ENCODE measurements at places on chromosomes 3 and 15.
A peak's percentile ranks its signal among the peaks of the same experiment; 100 is the strongest.

DNA sequence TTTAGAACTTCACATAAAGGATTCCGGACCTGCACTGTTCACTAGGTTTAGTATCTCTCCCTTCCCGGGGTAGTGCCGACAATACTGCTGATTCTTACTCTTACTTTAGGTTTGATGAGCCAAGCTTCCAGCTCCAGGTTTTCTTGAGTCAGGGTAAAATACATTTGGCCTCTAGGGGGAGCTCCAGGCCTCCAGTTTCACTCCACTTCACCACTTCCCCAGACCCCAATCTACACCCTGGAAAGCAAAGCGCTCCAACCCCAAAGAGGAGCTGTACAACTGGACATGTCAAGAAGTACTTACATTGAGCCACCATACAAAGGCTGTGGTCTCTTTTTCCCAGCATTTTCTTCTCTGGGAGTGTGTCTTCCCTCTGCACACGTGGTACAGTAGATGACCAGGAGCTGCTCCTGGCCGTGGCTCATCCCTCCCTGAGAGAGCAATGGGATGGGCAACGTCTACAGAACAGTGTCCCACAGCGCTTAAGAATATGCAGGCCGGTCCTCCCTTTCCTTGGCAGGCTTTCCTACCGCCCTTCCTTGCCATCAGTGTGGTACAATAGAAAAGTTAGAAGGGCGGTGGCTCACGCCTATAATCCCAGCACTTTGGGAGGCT is 93.9 kb upstream of the CCDC80 start:
- H3K4me1 ChIP-seq: peaks cover 42% of the 10 kb centered on the region
- no peaks in the 10 kb centered on the region for H3K36me3 ChIP-seq
- H3K27ac ChIP-seq: no peak overlapping the region
- H3K27me3 ChIP-seq: peaks cover 2% of the 10 kb centered on the region
- H3K4me3 ChIP-seq: no peak overlapping the region

DNA sequence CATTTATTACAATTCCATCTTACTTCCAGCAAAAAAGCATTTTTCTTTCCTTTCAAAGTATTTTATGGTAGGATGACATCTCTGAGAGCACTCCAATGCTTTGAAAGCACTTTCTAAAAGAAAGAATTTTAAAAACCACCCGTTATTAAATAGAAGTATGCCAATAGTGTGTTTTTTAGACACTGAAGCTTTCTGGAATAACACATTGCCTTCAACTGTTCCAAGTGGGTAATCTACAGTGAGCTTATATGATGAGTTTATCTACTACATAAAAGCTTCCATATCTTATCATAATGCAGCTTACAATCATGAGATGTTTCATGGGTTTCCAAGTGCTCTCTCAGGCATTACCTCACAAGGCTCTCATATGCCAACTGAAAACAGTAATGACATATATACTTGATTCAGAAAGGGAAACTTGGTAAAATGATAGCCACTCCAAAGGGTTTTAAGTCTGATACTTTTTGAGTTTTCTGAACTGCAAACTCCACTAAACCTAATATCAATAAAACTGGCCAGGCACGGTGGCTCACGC is 14.1 kb downstream of the CMTM6 start:
- H3K36me3 ChIP-seq: peaks cover 20% of the 10 kb centered on the region
- H3K27me3 ChIP-seq: no peaks in the 10 kb centered on the region
- H3K4me3 ChIP-seq: no peak overlapping the region
- DNase-seq: no peak

DNA sequence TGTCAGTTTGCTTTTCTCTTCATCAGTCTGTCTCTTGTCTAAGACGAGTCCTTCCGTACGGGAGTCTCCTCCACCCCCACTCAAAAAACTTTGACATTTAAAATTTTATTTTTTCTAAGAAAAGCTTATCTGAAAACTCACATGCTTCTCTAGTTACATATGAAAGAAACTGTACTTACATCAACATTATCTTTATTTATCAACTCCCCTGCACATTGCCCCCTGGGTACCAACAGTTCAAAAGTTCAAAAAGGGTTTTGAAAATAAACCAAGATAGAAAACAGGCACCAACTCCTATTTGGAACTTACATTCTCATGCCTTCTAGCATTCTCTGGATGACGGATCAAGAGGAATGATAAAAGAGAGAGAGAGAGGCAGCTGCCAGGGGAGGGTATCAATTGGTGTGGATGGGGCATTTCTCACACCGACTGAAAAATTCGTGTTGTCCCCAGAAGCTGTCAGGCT is 182.5 kb downstream of the FOXP1 start:
- no peak for DNase-seq
- peaks cover 29% of the 10 kb centered on the region for H3K4me1 ChIP-seq
- no peak overlapping the region for H3K27ac ChIP-seq
- H3K4me3 ChIP-seq: no peak overlapping the region

DNA sequence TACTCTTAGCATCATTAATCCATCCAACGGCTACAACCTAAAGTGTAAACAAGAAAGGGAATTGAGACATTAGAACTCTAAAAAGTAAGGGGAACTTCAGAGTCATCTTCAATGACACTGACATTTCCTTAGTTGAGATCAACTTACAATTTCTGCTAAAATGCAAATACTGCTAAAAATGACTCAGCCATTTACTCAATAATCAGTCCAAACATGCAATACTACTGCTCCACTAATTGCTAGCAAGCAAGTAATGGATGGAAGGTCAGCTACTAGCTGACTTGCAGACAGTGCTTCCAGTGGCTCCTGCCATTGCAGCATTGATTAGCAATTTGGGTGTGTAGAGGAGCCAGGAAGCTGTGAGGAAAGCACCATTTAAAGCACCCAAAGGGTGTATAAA is 28.4 kb downstream of the CD200R1L start:
- no peaks in the 10 kb centered on the region for H3K27me3 ChIP-seq
- peaks cover 55% of the 10 kb centered on the region for H3K4me1 ChIP-seq
- H3K4me3 ChIP-seq: no peak overlapping the region
- no peak overlapping the region for H3K27ac ChIP-seq

GRCh38 chr3:136792556-136793330 is 26.2 kb upstream of the SLC35G2 start:
- H3K27me3 ChIP-seq: peaks cover 10% of the 10 kb centered on the region
- no peaks in the 10 kb centered on the region for H3K36me3 ChIP-seq
- H3K27ac ChIP-seq: no peak overlapping the region
- peaks cover 7% of the 10 kb centered on the region for H3K4me1 ChIP-seq

DNA sequence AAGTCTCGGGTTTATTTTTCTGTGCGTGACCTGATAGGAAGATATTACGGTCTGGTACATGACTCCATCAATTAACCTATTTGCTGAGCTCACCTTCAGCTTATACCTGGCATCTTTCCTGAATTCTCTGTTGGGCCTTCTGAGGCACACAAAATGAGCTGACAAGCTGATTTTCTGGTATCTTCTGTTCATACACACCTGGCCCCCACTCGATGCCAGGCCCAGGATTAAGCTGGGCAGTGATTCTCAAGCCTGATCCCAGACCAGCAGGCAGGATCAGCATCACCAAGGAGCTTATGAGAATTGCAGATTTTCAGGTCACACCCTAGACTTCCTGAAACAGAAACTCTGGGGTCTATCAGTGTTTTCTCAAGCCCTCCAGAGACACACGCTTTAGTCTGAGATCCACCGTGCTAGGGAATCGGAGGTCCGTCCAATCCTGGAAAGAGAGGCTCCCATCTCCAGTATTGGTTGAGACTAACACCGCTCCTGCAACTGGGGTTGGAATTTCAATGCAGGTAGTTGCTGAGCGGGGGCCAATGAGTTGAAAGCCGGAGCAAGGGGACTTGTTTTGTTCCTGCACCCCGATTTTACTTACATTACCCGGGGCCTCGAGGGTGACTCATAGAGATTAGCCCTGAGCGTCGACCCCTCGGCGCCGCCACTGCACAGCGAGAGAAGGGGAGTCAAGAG is 636 bp upstream of the EIF1B start:
- H3K27me3 ChIP-seq: peaks cover 5% of the 10 kb centered on the region
- H3K4me3 ChIP-seq: peak overlapping the region; percentile 99
- H3K4me1 ChIP-seq: peaks cover 53% of the 10 kb centered on the region
- H3K27ac ChIP-seq: peak overlapping the region; percentile 99
- H3K36me3 ChIP-seq: peaks cover 24% of the 10 kb centered on the region
- no peak for DNase-seq

DNA sequence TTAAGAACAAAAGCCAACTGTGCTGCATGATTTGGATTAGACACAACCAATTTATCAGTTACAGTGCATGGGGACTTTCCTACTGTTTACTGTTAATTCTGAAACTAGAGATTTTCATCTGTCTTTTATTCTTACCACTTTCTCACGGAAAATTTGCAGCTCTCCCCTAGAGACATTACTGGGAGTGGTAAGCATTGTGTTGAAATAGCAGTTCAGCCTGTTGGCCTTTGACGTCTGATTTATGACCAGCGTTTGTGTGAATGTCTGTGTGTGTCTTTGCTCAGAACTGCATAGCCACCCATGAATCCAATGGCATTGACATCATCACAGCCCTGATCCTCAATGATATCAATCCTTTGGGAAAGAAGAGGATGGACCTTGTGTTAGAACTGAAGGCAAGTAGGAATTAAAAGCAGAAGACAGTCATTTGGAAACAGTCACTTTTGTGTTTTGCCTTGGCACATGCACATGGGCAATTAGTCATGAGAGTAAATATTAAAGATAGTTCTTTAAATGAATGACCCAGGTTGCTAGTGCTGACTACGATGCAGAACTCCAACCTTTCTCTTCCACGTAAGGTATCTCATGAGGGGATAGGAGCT is 202.2 kb upstream of the BHLHE40 start:
- H3K4me3 ChIP-seq: no peak overlapping the region
- H3K36me3 ChIP-seq: no peaks in the 10 kb centered on the region
- H3K4me1 ChIP-seq: peaks cover 7% of the 10 kb centered on the region

- H3K4me3 ChIP-seq: no peak overlapping the region
- H3K27ac ChIP-seq: no peak overlapping the region
Measured at GRCh38 chr3:161413127-161413854, 42.0 kb upstream of the SPTSSB start.

GRCh38 chr3:69182588-69183316 is 60.4 kb upstream of the LMOD3 start:
- H3K27me3 ChIP-seq: no peaks in the 10 kb centered on the region
- H3K4me1 ChIP-seq: peaks cover 35% of the 10 kb centered on the region
- H3K4me3 ChIP-seq: peak overlapping the region; percentile 72
- H3K36me3 ChIP-seq: peaks cover 3% of the 10 kb centered on the region
- peak; percentile 72 for DNase-seq
- H3K27ac ChIP-seq: peak overlapping the region; percentile 81

DNA sequence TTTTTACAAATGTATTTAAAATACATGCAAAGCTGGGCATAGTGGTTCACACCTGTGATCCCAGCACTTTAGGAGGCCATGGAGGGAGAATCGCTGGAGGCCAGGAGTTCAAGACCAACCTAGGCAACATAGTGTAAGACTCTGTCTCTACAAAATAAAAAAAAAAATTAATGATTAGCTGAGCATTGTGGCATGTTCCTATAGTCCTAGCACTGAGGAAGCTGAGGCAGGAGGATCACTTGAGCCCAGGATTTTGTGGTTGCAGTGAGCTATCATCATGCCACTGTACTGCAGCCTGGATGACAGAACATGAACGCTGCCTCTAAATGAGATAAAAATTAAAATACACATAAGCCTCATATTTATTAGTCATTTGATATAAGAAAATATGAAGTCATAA is 142.8 kb downstream of the TCF12 start:
- H3K36me3 ChIP-seq: peaks cover 17% of the 10 kb centered on the region
- DNase-seq: no peak
- H3K27ac ChIP-seq: peak overlapping the region; percentile 84

GRCh38 chr15:85974348-85974705 is 105.3 kb upstream of the AGBL1 start:
- no peaks in the 10 kb centered on the region for H3K27me3 ChIP-seq
- H3K4me1 ChIP-seq: no peaks in the 10 kb centered on the region
- DNase-seq: no peak
- no peaks in the 10 kb centered on the region for H3K36me3 ChIP-seq

DNA sequence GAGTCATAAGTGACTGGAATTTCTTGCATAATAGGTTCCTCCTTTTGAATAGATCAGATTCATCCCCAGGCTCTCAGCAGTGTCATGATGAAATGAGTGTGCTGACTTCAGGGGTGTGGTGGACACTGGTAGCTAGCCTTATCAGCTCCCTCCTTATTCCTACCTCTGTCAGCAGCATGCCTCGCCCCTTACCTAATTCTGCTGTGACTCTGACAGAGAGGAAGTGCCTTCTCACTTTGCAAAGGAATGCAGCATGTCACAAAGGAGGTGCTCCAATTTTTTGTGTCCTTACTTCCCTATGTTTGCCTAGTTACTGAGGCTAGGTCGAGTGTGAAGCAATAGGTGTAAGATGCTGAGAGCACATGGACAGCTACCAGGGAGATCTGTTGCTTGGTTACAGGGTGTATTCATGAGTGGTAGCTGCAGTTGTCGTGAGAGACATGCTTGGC is 90.6 kb downstream of the TNFAIP8L3 start:
- no peak overlapping the region for H3K27ac ChIP-seq
- no peaks in the 10 kb centered on the region for H3K27me3 ChIP-seq
- no peak overlapping the region for H3K4me3 ChIP-seq
- H3K36me3 ChIP-seq: peaks cover 52% of the 10 kb centered on the region
- H3K4me1 ChIP-seq: 0 out of 2 replicates have a peak, but pooled peaks cover 6% of the 10 kb centered on the region

DNA sequence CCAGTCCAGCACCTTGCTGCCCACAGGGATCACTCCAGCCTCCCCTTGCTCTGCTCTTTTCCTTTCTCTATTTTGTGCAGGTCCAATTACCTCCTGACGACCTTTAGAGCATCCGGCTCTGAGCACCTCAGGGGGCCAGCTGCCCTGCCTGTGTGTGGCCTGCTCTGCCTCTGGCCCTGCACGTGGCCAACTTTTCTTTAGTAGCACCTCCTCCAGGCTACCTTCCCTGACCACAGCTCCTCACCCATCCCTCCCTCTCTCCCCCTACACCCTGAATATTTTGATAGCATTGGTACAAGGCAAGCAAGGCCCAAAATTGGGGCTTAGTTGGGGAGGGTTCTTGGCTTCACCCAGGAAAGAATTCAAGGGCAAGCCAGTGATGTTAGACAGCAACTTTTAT is 66.9 kb upstream of the PRR20G start:
- no peak overlapping the region for H3K4me3 ChIP-seq
- peaks cover 36% of the 10 kb centered on the region for H3K27me3 ChIP-seq
- no peaks in the 10 kb centered on the region for H3K4me1 ChIP-seq
- no peak for DNase-seq
- H3K27ac ChIP-seq: no peak overlapping the region
- peaks cover 7% of the 10 kb centered on the region for H3K36me3 ChIP-seq

DNA sequence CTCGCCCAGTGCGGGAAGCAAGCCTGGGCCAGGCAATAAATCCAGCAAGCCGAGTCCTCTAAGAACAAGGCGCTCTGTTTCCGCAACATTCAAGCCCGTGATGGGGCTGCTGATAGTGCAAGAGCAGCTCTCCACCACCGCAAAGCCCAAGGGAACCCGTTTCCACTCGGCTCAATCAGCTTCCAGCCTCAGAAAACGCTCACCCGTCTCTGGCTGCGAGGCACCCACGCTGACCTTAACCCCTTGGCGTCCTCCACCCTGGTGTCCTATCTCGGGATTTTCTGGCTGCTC is 17.8 kb downstream of the SPATA12 start:
- H3K36me3 ChIP-seq: no peaks in the 10 kb centered on the region
- no peaks in the 10 kb centered on the region for H3K4me1 ChIP-seq
- H3K27me3 ChIP-seq: peaks cover 50% of the 10 kb centered on the region
- H3K27ac ChIP-seq: no peak overlapping the region
- H3K4me3 ChIP-seq: no peak overlapping the region

- peaks cover 33% of the 10 kb centered on the region for H3K4me1 ChIP-seq
- H3K27ac ChIP-seq: no peak overlapping the region
- peak overlapping the region; percentile 85 for H3K4me3 ChIP-seq
- no peak for DNase-seq
Measured at GRCh38 chr3:191263850-191264249, 64.8 kb downstream of the OSTN start.

GRCh38 chr3:168820810-168821415 is 725.2 kb upstream of the GOLIM4 start:
- DNase-seq: no peak
- H3K27ac ChIP-seq: no peak overlapping the region
- H3K36me3 ChIP-seq: no peaks in the 10 kb centered on the region
- no peaks in the 10 kb centered on the region for H3K4me1 ChIP-seq

All from HFFc6 (cell line).